ENCODE measurements at places on chromosomes 13 and 19.

GRCh38 chr13:40484101-40484800, 182.2 kb downstream of the FOXO1 start:
- no peak for DNase-seq

GRCh38 chr19:16077984-16078758, 1.9 kb downstream of the TPM4 start:
- no peak for DNase-seq

DNA sequence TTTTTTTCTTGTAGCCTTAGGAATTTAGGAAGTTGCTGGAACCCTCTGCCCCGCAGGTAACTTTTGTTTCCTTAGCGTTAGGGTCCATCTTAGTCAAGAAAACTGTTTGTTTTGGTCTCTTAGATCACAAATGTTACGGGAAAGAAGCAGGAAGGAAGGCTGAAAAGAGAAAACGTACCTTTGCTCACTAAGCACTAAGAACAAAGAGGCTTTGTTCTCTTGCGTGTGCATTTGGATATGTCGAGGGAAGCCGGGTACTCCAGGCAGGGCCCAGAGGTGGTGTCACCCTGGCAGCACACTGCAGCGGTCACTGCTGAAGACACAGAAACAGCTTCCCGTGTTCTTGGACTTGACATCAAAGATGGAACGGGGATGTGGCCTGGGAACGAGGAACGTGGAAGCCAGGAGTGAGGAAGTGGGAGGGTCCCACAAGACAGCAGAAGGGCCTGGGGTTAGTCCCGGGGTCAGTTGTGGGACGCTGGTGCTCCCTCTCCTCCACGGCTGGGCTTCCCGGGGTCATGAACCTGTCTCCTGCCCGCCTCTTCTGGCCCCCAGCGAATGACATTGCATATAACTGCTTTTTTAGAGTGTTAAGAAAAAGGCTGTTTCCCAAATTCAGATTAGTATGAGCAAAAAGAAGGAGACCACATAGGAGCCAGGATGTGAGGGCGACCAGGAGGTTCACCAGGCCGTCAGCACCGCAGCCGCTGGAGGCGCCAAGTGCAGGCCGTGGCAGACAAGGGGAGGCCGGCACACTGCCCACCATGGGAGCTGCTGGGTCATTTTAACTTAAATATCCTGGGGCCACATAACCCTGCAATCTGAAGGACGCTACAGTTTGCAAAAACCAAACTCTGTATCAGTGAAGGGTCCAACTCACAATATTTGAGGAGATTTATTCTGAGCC, 31.6 kb downstream of the ATP11A start:
- no peak for DNase-seq

GRCh38 chr19:56377105-56377924, 16.0 kb downstream of the ZNF582 start:
- DNase-seq: no peak

DNA sequence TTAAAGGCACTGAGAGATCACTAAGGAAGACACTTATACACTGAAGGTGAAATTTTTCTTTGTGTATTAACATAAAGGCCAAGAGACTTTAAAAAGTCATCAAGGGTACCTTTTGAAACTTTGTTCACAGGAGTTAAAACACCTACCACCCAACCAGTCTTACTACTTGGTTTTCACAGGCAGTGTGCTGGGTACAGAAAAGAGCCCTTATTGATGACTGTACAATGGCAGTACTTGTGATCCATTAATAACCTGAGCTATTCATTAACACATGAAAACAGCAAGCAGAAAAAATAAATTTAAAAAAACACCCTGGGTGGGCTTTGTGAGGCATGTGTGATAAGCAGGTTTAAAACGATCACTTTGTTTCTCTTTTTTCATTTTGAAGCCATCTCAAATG, 148.9 kb downstream of the TBC1D4 start:
- no peak for DNase-seq

GRCh38 chr13:33466262-33466661, 180.7 kb upstream of the STARD13 start:
- no peak for DNase-seq

GRCh38 chr19:18443831-18444230, 5.9 kb upstream of the ISYNA1 start:
- no peak for DNase-seq

GRCh38 chr19:11016631-11017030, 55.8 kb downstream of the SMARCA4 start:
- DNase-seq: no peak

DNA sequence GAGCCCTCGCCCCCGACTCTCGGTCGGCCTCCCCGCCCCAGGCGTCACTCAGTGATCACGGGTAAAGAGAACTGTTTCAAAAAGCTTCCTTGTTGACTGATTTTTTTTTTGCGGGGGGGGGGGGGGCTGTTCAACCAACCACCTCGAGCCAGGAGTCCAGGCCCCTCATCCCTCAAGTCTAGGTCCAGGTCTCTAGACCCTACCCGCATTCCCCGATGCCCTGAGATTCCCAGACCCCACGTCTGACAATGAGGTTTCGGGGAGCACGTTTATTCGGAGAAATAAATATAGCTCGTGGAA, 4.3 kb downstream of the HRC start:
- DNase-seq: no peak

- DNase-seq: no peak
These were observed 11.8 kb downstream of the ANO8 start for GRCh38 chr19:17322854-17323253.

- peak; percentile 45 for DNase-seq
These were observed at the start of gene PGPEP1 for GRCh38 chr19:18340190-18340989. Gene PGPEP1, plus strand, starts transcription at chr19:18340598. Its CDS starts 84 bp downstream, at chr19:18340682.

DNA sequence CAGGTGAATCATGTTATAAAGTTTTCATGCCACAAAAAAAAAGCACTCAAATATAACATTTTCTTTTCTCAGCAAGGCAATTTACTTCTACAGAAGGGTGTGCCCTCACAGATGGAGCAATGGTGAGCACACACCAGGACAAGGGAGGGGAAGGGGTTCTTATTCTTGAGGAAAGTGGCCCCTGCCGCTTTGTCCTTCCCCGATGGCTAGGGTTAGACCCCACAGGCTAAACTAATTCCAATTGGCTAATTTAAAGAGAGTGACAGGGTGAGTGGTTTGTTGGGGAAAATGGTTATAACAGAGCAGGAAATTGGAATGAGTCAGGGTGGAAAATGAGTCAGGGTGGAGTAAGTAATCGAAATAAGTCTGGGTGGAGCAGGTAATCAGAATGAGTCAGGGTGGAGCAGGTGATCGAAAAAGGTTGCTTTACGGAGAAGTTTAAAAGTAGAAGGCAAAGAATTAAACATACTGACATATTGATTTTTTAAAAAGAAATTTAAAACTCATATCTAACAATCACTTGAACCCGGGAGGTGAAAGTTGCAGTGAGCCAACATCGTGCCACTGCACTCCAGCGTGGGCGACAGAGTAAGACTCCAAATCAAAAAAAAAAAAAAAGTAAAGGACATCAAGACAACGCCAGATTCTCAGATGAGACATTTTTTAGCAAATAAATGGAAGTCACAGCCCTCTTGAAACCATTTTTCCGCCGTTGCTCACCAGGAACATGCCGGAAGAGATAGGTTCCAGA, 813 bp downstream of the ZNF562 start:
- DNase-seq: no peak

DNA sequence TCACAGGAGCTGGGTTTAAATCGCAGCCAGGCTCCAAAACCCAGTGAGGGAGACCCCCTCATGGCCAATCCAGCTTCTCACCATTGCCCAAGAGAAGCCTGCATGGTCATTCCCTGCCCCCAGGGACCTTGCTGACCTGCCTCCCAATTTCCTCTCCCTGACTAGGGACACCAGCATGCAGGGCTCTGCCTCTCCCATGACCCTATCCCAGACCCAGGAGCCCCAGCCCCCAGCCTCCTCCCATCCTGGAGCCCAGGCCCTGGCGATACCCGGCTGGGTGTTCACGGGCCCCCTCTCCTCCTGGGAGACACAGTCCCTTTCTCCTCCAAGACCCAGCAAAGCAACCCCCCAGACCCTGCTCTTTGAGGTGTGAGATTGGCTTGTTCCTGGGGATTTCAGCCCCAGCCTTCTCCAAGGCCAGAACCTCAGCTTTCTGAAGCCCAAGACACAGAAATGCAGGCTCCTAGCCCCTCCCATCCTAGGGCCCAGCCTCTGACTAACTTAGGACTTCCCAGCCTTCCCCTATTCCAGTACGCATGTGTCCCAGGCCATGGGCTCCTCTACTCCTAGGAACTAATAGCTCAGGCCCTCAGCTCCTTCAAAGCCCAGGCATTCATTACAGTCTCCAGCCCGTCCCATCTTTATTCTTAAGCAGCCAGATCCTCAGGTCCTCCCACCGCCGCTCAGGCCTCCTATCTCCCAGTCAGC, 1.1 kb downstream of the GYS1 start:
- DNase-seq: no peak

- no peak for DNase-seq
These were observed 11.1 kb upstream of the ENOX1 start for GRCh38 chr13:43797869-43798268.

- no peak for DNase-seq
These were observed 473.4 kb downstream of the SLITRK5 start for GRCh38 chr13:88144580-88144979.

GRCh38 chr13:75395066-75395465, 86.9 kb downstream of the TBC1D4 start:
- no peak for DNase-seq

- DNase-seq: no peak
These were observed 14.7 kb upstream of the LENG8 start for GRCh38 chr19:54434112-54434872.

- DNase-seq: no peak
These were observed 15.0 kb downstream of the LTBP4 start for GRCh38 chr19:40616178-40616577.

- DNase-seq: no peak
These were observed 61.7 kb downstream of the TUBGCP3 start for GRCh38 chr13:112526146-112526853.

GRCh38 chr19:47408156-47408938, 11.0 kb downstream of the MEIS3 start:
- DNase-seq: no peak

DNA sequence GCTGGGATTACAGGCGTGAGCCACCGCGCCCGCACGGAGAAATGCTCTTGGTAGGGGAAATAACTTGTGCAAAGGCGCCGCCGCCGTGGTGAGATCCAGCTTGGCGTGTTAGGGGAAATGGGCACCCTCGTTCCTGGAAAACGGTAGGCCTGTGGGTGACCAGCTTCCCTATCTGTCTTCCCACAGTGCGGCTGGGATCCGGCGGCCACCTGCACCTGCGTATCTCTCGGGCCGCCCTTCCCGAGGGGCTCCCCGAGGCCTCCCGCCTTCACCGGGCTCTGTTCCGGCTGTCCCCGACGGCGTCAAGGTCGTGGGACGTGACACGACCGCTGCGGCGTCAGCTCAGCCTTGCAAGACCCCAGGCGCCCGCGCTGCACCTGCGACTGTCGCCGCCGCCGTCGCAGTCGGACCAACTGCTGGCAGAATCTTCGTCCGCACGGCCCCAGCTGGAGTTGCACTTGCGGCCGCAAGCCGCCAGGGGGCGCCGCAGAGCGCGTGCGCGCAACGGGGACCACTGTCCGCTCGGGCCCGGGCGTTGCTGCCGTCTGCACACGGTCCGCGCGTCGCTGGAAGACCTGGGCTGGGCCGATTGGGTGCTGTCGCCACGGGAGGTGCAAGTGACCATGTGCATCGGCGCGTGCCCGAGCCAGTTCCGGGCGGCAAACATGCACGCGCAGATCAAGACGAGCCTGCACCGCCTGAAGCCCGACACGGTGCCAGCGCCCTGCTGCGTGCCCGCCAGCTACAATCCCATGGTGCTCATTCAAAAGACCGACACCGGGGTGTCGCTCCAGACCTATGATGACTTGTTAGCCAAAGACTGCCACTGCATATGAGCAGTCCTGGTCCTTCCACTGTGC, 2.4 kb downstream of the GDF15 start:
- peak; percentile 90 for DNase-seq

GRCh38 chr19:55643887-55644176, 383 bp downstream of the ZNF581 start:
- DNase-seq: no peak

DNA sequence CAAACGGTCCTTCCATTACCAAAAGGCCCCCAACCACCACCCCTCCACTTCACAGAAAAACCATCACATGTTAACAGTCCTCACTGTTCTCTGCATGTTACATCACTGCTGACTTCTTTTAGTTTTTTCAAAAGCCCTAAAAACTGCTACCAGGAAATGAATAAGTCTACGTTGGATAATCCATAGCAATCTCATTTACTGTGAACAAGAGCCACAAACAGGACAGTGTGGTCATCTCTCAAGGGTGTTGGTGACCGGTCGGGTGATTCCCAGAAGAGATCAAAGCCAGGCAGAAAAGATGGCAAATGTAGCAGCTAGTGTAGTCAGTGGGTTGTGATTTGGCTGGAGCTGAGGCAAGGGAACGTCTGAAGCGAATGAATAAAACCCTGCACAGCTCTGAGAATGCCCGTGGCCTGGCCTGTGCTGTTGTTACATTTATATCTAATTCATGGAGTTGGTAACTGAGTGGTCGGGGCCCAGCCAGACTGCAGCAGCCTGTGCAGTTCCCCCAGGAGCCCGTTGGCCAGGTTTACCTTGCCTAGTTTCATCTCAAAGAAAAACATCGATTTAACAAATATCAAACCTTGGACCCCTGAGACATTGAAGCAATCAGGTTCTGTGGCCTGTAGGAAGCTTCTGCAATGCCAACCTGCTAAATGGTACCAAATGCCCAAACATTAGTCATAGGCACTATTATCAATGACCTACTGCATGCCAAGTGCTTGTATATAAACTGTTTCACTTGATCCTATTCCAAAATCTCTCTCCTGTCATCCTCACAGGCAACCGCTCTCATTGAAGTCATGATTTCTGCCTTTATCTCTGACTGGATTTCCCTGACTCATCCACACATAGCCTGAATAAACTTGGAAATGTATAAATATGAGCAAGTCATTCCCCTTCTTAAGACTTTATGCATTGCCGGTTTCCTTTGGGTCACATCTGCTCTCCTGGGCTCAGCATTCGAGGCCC, 153.8 kb upstream of the SERP2 start:
- no peak for DNase-seq

DNA sequence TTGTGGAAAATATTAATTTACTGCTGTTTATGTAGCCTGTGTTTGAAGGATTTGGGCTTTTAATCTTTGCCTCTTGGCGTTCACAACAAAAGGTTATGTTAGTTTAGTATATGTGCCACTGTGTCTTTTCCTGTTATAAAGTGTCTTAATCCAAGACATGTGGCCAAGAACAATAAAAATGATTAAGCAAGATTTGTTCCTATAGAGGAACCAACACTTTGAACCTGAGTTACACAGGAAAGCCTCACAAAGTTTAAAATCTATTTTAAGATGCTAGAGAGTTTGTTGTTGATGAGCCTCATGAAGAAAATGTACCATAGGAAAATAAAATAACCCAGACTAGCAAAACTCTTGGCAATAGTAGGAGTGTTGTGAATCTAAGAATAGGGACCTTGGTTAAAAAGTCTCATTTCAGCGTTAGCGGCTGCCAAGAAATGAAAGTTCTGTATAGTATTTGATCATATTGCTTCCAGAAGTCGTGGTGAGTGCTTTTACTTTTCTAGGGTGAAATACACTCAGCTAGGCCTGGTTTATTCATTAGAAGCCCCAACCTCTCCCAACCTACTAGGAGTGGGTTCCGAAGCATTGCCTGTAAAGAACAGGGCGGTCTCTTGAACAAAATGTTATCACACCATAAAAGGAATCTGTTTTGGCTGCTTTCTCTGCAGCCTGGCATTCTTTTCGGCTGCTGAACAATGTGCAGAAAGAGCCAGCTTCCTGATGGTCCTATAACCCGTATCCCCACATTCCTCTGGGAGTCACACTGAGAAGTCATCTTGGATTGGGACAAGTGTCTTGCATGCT, 102.6 kb downstream of the LRCH1 start:
- DNase-seq: no peak

Measured in hematopoietic multipotent progenitor cell treated with erythropoietin and hydrocortisone succinate and interleukin-3 and kit ligand, for 15 days (in vitro differentiated cells).